ENCODE measurements at places on chromosomes 4 and X. TPM values are rescaled to one million over a fixed set of nuclear protein-coding genes. Genes with fewer than 3 reads are reported as not detected.

Gene PPP2R3B
- 103 TPM for total RNA-seq

Gene TEX13C
- 0.26 TPM for total RNA-seq

Gene ADH1A
- total RNA-seq, result not detected

Gene CCDC120
- 13.0 TPM for total RNA-seq

Gene TMEM31
- total RNA-seq, result 0.27 TPM

Gene FGA
- 5.9 TPM for total RNA-seq

Gene VCX2
- total RNA-seq, result not detected

Gene RNF128
- total RNA-seq, result 0.99 TPM

Gene ZNF718
- 12.5 TPM for total RNA-seq

Gene HDAC6
- total RNA-seq, result 58.5 TPM

Gene ATP1B4
- total RNA-seq, result not detected

Gene KIT
- 23.3 TPM for total RNA-seq

Gene SCD5
- 4.9 TPM for total RNA-seq

Gene COL25A1
- 6.6 TPM for total RNA-seq

Gene CPE
- total RNA-seq, result 10.9 TPM

Gene OGT
- total RNA-seq, result 121 TPM

Gene COL4A6
- 12.8 TPM for total RNA-seq

Gene SPANXC
- not detected for total RNA-seq

Gene RTL5
- total RNA-seq, result 1.0 TPM

Gene SSX2
- total RNA-seq, result 0.33 TPM

Gene SPATA4
- not detected for total RNA-seq

Gene TCP11X2
- 0.82 TPM for total RNA-seq

Gene MYOZ2
- not detected for total RNA-seq

Gene ZNF711
- total RNA-seq, result 14.3 TPM

Gene GUCY1A1
- total RNA-seq, result 0.20 TPM

Gene CNGA1
- 1.1 TPM for total RNA-seq

Gene ENPP6
- 0.09 TPM for total RNA-seq

Gene NOX1
- not detected for total RNA-seq

Gene NUDT9
- total RNA-seq, result 33.3 TPM

Gene VAMP7
- 24.1 TPM for total RNA-seq

Gene RASL11B
- 71.9 TPM for total RNA-seq

Gene C4orf50
- 0.17 TPM for total RNA-seq

Gene DRD5
- total RNA-seq, result not detected

Gene HSFX3
- total RNA-seq, result not detected

Gene MUC7
- not detected for total RNA-seq

Gene CYP4V2
- 2.2 TPM for total RNA-seq

Gene SULT1E1
- not detected for total RNA-seq

Gene NAP1L3
- total RNA-seq, result 30.3 TPM

Gene TRIM61
- 2.8 TPM for total RNA-seq

Gene MAGEA11
- total RNA-seq, result not detected

All from WTC11 (cell line).